ENCODE measurements at places on chromosomes 13 and 19. TPM values are rescaled to one million over a fixed set of nuclear protein-coding genes. Genes with fewer than 3 reads are reported as not detected.

The ICAM3 gene
- 107 TPM for total RNA-seq

The ITGBL1 gene
- not detected for total RNA-seq

The PDX1 gene
- not detected for total RNA-seq

GRCh38 chr13:42561752-42562467 is 12.0 kb upstream of the TNFSF11 start:
- peak; percentile 23 for DNase-seq

DNA sequence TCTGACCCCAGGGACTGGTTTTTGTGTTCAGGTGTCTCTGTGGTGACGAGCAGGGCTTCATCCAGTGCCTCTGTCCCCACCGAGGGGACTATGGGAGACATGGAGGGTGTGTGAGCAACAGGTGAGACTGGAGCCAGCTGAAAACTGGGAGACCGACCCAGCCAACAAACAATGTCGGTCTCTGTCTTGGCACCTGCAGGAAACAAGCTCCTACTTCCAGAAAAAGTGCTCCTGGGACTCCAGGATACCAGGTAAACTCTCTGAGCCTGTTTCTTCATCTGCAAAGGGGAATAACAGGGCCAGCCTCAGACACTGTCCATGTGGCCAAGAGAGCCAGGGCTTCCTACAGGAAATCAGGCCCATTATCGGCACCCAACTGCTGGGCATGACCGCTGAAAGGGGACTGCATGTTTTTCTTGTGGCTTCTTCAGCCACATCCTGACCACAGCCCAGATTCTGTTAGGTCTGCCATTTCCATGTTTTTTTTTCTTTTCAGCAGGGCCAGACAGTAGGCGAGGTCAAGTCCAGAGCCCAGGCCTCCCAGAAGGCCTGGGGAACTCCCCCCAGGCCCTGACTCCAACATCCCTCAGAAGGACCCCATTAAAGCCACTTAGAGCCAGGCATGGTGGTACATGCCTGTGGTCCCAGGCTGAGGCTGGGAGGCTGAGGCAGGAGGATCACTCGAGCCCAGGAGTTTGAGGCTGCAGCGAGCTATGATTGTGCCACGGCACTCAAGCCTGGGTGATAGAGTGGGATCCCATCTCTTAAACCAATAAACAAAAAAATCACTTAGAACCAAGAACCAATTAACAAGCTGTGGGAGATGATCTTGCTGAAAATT is 836 bp upstream of the BST2 start:
- DNase-seq = peak; percentile 61

- DNase-seq = no peak
Measured at GRCh38 chr19:3455960-3456601, 24.2 kb downstream of the SMIM24 start.

GRCh38 chr19:8337728-8338127 is 5.3 kb downstream of the KANK3 start:
- DNase-seq = no peak

- DNase-seq = no peak
Measured at GRCh38 chr13:29852472-29853054, 2.1 kb upstream of the UBL3 start.

GRCh38 chr19:13134626-13135025 is 15.5 kb downstream of the STX10 start:
- DNase-seq = no peak

Measured in activated CD8-positive, alpha-beta T cell treated with anti-CD3 and anti-CD28 coated beads for 36 hours (primary cell).